ENCODE measurements at places on chromosomes 6 and 20. TPM values are rescaled to one million over a fixed set of nuclear protein-coding genes. Genes with fewer than 3 reads are reported as not detected.

GRCh38 chr6:149567194-149567586 is 1.0 kb downstream of the GINM1 start:
- peak overlapping the region; percentile 100 for H3K4me3 ChIP-seq
- H3K27me3 ChIP-seq, result no peaks in the 10 kb centered on the region
- peaks cover 37% of the 10 kb centered on the region for H3K4me1 ChIP-seq
- no peak for DNase-seq
- peak overlapping the region; percentile 96 for H3K27ac ChIP-seq

DNA sequence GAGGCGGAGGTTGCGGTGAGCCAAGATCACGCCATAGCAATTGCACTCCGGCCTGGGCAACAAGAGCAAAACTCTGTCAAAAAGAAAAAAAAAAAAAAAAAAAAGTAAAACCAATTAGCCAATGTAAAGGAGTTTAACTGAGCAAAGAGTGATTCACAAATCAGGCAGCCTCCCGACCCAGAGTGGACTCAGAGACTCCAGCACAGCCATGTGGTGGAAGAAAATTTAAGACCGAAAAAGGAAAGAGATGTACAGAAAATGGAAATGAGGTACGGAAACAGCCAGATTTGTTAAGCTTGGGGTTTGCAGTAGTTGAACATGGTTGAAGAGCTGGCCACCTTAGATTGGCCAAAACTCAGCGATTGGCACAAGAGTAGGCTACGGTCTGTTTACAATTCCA is 51.4 kb downstream of the ERMARD start:
- no peak overlapping the region for H3K27ac ChIP-seq
- H3K27me3 ChIP-seq, result peaks cover 91% of the 10 kb centered on the region
- no peak overlapping the region for H3K4me3 ChIP-seq
- no peaks in the 10 kb centered on the region for H3K4me1 ChIP-seq

The ELOVL4 gene
- 0.19 TPM for total RNA-seq

DNA sequence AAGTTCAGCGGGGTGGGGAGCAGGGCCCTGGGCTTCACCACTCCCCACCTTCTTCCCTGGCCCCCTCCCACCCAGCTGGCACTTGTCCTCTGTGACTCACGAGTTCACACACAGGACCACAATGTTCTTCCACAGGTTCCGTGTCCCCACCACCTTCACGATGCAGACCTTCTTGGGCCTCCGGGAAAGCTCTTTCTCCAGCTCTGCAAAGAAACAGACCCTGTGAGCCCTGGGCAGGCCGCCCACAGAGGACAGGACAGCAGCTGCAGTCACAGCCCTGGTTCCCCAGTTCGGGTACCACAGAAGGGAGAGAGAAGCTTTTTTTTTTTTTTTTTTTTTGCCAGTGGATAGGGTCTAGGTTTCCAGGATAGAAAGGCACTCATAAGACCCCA is 30.9 kb downstream of the PSMG4 start:
- H3K36me3 ChIP-seq, result no peaks in the 10 kb centered on the region
- no peak overlapping the region for H3K27ac ChIP-seq
- peaks cover 25% of the 10 kb centered on the region for H3K4me1 ChIP-seq
- DNase-seq, result no peak
- H3K4me3 ChIP-seq, result no peak overlapping the region

- H3K27ac ChIP-seq, result no peak overlapping the region
- no peaks in the 10 kb centered on the region for H3K36me3 ChIP-seq
- DNase-seq, result no peak
- H3K27me3 ChIP-seq, result peaks cover 42% of the 10 kb centered on the region
- no peaks in the 10 kb centered on the region for H3K4me1 ChIP-seq
Observed at GRCh38 chr20:45592574-45593189, 13.6 kb upstream of the WFDC8 start.

DNA sequence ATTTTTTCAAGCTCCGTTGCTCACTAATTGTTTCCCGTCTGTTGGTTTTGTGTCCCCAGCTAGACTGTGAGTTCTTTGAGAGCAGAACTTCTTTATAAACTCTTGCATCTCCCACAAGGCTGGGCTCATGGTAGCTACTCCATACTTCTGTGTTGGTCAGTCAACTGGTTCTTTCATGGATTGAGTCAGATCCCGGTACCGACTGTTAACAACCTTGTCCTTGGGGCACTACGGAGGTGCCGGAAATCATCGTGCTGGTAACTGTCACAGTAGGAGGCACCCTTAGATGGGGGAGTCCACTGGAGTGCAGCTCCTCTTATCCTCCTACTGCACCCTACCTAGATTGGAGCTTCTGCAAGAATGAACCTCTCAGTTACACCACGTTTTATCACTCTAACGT is 8.6 kb upstream of the STX16 start:
- DNase-seq, result no peak
- H3K27ac ChIP-seq, result no peak overlapping the region
- peaks cover 52% of the 10 kb centered on the region for H3K27me3 ChIP-seq
- no peaks in the 10 kb centered on the region for H3K4me1 ChIP-seq

GRCh38 chr6:136772685-136773472 is 19.4 kb downstream of the MAP3K5 start:
- H3K4me1 ChIP-seq, result peaks cover 69% of the 10 kb centered on the region
- DNase-seq, result no peak
- no peak overlapping the region for H3K4me3 ChIP-seq
- H3K27me3 ChIP-seq, result no peaks in the 10 kb centered on the region
- peak overlapping the region; percentile 68 for H3K27ac ChIP-seq
- H3K36me3 ChIP-seq, result no peaks in the 10 kb centered on the region

GRCh38 chr20:15033269-15033668 is 695.9 kb upstream of the FLRT3 start:
- H3K27me3 ChIP-seq, result no peaks in the 10 kb centered on the region
- no peak overlapping the region for H3K27ac ChIP-seq
- no peaks in the 10 kb centered on the region for H3K4me1 ChIP-seq
- DNase-seq, result no peak
- no peaks in the 10 kb centered on the region for H3K36me3 ChIP-seq

GRCh38 chr6:46243754-46244153 is 73.0 kb upstream of the ENPP5 start:
- H3K4me3 ChIP-seq, result no peak overlapping the region
- H3K36me3 ChIP-seq, result no peaks in the 10 kb centered on the region
- DNase-seq, result peak; percentile 18
- H3K4me1 ChIP-seq, result peaks cover 87% of the 10 kb centered on the region

DNA sequence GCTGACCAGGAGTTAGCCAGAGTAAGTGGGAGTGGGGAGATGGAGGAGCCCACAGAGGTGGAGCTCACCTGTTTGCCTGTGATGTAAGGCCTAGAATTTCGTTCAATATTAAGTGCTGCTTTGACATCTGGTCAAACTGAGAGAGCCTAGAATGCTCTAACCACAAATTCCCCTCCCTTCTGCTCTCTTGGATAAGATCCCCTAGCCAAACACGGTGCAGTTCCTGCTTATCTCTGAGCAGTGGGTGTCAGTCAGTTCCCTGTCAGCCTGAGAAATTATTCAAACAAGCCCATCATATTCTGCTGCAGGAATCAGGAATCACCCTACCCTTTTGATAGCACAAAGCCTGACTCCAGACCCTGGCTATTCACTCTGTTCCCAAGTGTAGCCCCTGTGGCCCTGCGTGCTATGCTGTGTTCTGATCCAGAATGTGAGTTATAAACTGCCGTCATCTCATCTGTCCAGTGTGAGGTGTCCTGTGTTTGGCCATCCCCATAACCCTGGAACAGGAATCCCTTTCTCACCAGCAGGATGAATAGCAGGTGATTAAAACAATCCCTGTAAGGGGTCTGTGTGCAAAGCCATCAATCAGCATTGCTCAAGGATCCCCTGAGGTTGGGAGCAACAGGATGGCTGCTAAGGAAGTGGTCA is 31.8 kb upstream of the ZNF133 start:
- no peak for DNase-seq
- no peak overlapping the region for H3K27ac ChIP-seq

The SIRPB1 gene
- total RNA-seq, result 0.27 TPM

DNA sequence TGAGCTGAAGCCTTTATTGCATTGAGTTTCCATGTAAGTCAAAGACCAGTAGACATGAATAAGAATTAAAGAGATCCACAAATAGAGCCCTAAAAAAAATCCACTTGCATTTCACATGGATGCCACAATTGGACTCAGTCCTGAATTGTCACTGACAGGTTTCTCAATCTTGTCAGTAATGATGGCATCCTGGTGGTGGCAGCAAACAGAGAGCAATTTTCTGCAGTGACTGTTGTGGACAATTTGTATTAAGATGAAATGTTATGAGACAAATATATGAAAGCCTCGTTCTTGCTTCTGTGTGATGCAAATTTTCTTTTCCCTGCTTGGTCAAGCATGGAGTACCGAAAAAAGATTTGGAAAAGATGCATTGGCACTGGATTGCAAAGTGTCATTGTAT is 278.9 kb downstream of the SAMD5 start:
- H3K27me3 ChIP-seq, result no peaks in the 10 kb centered on the region
- no peak overlapping the region for H3K4me3 ChIP-seq
- no peaks in the 10 kb centered on the region for H3K4me1 ChIP-seq
- H3K27ac ChIP-seq, result no peak overlapping the region
- no peak for DNase-seq

The FOXS1 gene
- 1.6 TPM for total RNA-seq

DNA sequence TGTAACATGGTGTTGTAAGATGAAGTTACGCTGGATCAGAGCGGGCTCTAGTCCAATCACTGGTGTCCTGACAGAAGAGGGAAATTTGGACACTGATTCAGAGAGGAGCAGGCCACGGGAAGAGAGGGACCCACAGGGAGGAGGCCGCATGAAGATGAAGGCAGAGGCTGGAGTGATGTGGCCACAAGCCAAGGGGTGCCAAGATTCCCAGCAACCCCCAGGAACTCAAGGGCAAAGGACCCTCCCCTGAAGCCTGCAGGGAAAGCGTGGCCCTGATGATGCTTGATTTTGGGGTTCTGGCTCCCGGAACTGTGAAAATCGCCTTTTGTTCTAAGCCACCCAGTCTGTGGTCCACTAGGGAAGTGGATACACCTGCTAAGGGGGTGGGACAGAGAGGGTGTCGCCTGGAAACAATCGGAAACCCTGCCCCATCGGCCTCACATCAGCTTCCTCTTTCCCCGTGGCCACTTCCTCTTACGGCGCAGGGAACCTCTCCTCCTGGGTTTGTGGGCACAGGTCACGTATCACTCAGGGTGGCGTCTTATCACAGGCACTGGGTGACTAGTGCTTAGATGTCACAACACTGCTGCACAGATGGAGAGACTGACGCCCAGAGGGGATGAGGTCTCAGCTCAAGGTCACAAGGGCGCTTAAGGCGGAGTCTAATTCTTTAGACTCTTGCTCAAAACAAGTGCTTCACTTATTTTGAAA is 58.0 kb downstream of the SULF2 start:
- H3K36me3 ChIP-seq, result no peaks in the 10 kb centered on the region
- DNase-seq, result peak; percentile 55
- no peak overlapping the region for H3K4me3 ChIP-seq
- H3K27ac ChIP-seq, result peak overlapping the region; percentile 77
- no peaks in the 10 kb centered on the region for H3K27me3 ChIP-seq
- H3K4me1 ChIP-seq, result peaks cover 24% of the 10 kb centered on the region

GRCh38 chr6:89037141-89037900 is 43.2 kb upstream of the PNRC1 start:
- peaks cover 46% of the 10 kb centered on the region for H3K4me1 ChIP-seq
- H3K27ac ChIP-seq, result no peak overlapping the region
- no peaks in the 10 kb centered on the region for H3K36me3 ChIP-seq
- no peak overlapping the region for H3K4me3 ChIP-seq
- no peak for DNase-seq

GRCh38 chr20:22523499-22524392 is 60.6 kb downstream of the FOXA2 start:
- H3K4me3 ChIP-seq, result no peak overlapping the region
- H3K27me3 ChIP-seq, result peaks cover 67% of the 10 kb centered on the region
- no peaks in the 10 kb centered on the region for H3K36me3 ChIP-seq
- H3K4me1 ChIP-seq, result no peaks in the 10 kb centered on the region
- DNase-seq, result no peak

DNA sequence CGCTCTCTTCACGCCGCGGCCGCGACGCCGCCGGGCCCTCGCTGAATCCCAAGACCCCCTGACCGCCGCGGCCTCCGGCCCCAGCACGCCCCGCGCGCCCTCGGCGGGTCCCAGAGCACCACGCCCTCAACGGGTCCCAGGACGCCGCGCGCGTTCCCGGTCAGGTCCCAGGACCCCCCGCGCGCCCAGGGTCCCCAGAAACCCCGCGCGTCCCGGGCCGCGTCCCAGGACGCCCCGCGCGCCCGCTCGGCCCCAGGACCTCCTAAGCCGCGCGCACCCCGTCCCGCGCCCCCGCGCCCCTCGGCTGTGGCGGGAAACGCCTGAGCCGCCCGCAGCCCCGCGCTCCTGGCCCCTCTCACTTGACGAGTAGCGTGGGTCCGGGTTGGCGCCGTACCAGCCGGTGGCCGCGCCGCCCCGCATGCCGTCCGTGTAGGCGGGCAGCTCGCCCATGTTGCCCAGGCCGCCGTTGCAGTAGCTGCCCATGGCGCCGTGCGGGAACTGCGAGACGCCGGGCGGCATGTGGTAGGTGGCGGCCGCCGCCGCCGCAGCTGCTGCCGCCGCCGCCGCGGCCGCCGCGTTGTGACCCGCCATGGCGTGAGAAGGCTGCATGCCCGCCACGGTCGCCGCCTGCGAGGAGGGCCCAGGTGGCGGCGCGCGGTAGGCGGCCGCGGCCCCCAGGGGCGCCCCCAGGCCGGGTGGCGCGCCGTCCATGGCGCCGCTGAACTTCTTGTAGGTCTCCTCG is 556 bp downstream of the NKX2-4 start:
- H3K36me3 ChIP-seq, result no peaks in the 10 kb centered on the region
- H3K4me3 ChIP-seq, result peak overlapping the region; percentile 45
- peaks cover 100% of the 10 kb centered on the region for H3K27me3 ChIP-seq
- no peak for DNase-seq
- H3K4me1 ChIP-seq, result peaks cover 16% of the 10 kb centered on the region

Measured in left ventricle myocardium inferior (tissue), 1 donor.